ENCODE measurements at places on chromosomes 3 and 15. TPM values are rescaled to one million over a fixed set of nuclear protein-coding genes. Genes with fewer than 3 reads are reported as not detected.

The ADAMTS9 gene
- total RNA-seq = 203 TPM

The TTC21A gene
- 2.6 TPM for total RNA-seq

The ALDH1A2 gene
- 29.4 TPM for total RNA-seq

The CHL1 gene
- 64.2 TPM for total RNA-seq

The DUOXA2 gene
- not detected for total RNA-seq

The CELF6 gene
- total RNA-seq = 1.3 TPM

The KCNMB3 gene
- 1.8 TPM for total RNA-seq

The PPP4R2 gene
- 46.5 TPM for total RNA-seq

The PARP15 gene
- 4.3 TPM for total RNA-seq

The PROS1 gene
- total RNA-seq = 98.8 TPM

The CAMKV gene
- total RNA-seq = not detected

The RPL35A gene
- total RNA-seq = 671 TPM

The CIDEC gene
- total RNA-seq = 1,481 TPM

The AP2M1 gene
- total RNA-seq = 284 TPM

The MASP1 gene
- total RNA-seq = 7.6 TPM

The UBA5 gene
- 22.6 TPM for total RNA-seq

The FHIT gene
- 9.3 TPM for total RNA-seq

The ARGFX gene
- not detected for total RNA-seq

The KIAA1143 gene
- total RNA-seq = 20.0 TPM

All from omental fat pad (tissue), 4 donors.